Left ventricle myocardium inferior (tissue), 1 donor: ENCODE measurements at places on chromosomes 6 and 20. TPM values are rescaled to one million over a fixed set of nuclear protein-coding genes. Genes with fewer than 3 reads are reported as not detected.

DNA sequence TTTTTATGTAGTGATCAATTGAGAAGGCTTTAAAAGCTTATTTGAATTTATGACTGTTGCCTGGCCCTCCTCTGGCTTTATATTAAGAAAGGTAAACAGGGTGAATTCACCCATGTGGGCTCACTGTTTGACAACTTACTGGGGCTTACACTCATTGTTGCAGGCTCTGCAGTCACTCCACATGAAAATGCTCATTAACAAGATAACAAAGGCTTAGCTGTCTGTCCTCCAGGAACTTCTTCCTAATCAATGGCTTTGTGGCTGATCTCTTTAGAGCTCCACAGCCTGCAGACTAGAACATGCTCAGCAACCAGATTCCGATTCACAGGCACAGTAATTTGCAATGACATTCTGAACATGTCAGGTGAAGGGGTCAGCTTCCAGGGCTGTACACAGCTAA is 323.2 kb upstream of the MAN1A1 start:
- H3K27me3 ChIP-seq: no peaks in the 10 kb centered on the region
- no peak for DNase-seq
- H3K4me1 ChIP-seq: no peaks in the 10 kb centered on the region
- H3K4me3 ChIP-seq: no peak overlapping the region
- H3K36me3 ChIP-seq: no peaks in the 10 kb centered on the region

DNA sequence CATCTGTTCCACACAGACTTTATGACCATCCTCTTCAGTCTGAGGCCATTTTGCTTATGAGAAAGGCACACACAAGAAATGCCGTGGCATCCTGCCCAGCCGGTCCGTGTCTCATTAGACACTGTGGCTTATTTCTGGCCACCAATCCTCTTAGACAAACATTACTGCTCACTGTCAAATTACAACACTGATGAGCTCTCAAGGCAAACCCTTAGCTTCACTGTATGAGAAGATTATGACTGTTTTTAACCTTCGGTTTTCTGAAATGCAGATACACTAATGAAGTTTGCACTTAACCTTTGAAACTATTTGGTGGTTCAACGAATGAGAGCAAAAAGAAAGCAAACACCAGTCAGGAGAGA is 50.5 kb upstream of the DST start:
- peak overlapping the region; percentile 90 for H3K27ac ChIP-seq
- H3K36me3 ChIP-seq: peaks cover 4% of the 10 kb centered on the region
- no peaks in the 10 kb centered on the region for H3K27me3 ChIP-seq
- peak overlapping the region; percentile 66 for H3K4me3 ChIP-seq

- peak; percentile 73 for DNase-seq
- peaks cover 49% of the 10 kb centered on the region for H3K4me1 ChIP-seq
- H3K36me3 ChIP-seq: no peaks in the 10 kb centered on the region
- H3K4me3 ChIP-seq: peak overlapping the region; percentile 84
- H3K27ac ChIP-seq: peak overlapping the region; percentile 96
- no peaks in the 10 kb centered on the region for H3K27me3 ChIP-seq
Measured at GRCh38 chr6:147203311-147204059, 732 bp upstream of the STXBP5 start.

DNA sequence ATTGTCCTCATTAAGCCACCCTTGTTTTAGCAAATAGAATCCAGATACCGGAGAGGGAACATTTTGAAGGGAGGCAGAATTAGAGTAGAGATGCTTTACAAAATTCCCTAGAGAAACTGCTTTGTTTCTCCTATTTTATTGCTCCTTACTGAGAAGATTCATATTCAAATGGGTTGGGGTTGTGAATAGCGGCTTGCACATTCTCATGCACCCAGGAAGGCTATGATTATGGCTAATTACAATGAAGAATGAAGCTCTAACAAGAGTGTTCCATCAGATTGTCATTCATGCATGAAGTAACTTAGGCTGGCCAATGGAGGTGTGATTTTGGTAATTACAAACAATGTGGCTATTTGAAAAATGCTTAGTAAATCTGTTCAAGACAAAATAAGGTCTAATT is 129.6 kb downstream of the PACRG start:
- peak overlapping the region; percentile 71 for H3K27ac ChIP-seq
- no peaks in the 10 kb centered on the region for H3K27me3 ChIP-seq
- H3K36me3 ChIP-seq: no peaks in the 10 kb centered on the region
- no peak for DNase-seq
- H3K4me3 ChIP-seq: peak overlapping the region; percentile 54
- H3K4me1 ChIP-seq: peaks cover 6% of the 10 kb centered on the region

- no peak overlapping the region for H3K4me3 ChIP-seq
- no peaks in the 10 kb centered on the region for H3K36me3 ChIP-seq
- no peak overlapping the region for H3K27ac ChIP-seq
Measured at GRCh38 chr20:55935448-55936208, 69.7 kb downstream of the CBLN4 start.

- peaks cover 3% of the 10 kb centered on the region for H3K27me3 ChIP-seq
- H3K36me3 ChIP-seq: no peaks in the 10 kb centered on the region
- H3K4me1 ChIP-seq: no peaks in the 10 kb centered on the region
Measured at GRCh38 chr6:106688177-106688951, 59.0 kb downstream of the QRSL1 start.

Gene PSORS1C2
- not detected for total RNA-seq

Gene BMP7
- 19.9 TPM for total RNA-seq

Gene SNRPB2
- 35.0 TPM for total RNA-seq

Gene UNC5CL
- total RNA-seq: 0.27 TPM

Gene SAYSD1
- total RNA-seq: 10.0 TPM

Gene RIPPLY2
- not detected for total RNA-seq
